HFFc6 (cell line): ENCODE measurements at places on chromosomes 3 and 15.

DNA sequence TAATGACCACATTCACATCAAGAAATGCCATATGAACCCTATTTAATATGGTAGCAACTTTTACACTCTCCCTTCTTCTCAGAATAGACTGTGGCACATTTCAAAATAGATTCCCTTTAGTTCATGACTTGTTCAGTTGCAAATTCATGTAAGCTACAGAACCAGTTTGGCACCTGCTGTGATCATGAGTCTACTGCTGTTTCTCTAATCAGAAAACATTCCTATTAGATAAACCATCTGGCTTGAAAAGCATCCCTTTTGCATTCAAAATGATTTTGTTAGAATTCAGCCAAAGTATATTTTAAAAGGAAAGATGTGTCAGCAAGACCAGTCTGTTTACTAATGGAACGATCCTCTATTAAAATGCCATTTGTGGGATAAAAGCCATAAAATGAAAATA, 304.4 kb downstream of the BCHE start:
- DNase-seq: no peak

DNA sequence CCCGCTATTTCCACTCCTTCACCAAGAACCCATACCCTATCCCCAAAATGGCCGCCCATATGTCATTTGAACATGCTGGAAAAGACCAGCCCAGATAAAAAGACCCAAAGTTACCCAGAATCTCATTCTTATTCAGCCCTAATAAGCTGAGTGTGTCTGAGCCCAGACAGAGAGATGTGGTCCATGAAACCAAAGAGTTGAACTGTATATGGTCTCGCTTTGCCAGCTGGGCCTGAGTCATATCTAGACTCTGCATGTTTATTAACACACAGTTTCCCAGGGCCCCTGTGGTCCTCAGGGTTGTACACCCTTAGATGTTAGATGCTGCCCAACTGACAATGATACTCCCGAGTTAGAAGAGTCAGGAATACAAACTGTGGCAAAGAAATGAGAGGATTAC, 201.9 kb upstream of the STRIT1 start:
- no peak for DNase-seq

GRCh38 chr15:57541805-57542504, 49.7 kb upstream of the MYZAP start:
- peak; percentile 71 for DNase-seq

GRCh38 chr3:133521946-133522345, 51.5 kb upstream of the CDV3 start:
- no peak for DNase-seq

GRCh38 chr3:158792709-158793108, 9.1 kb upstream of the MFSD1 start:
- DNase-seq: peak; percentile 87
